ENCODE measurements at places on chromosomes 16 and 17. TPM values are rescaled to one million over a fixed set of nuclear protein-coding genes. Genes with fewer than 3 reads are reported as not detected.

Gene TP53TG3
- total RNA-seq = not detected

Gene CRYBA1
- total RNA-seq = not detected

Gene CPD
- 26.1 TPM for total RNA-seq

Gene HSPB9
- not detected for total RNA-seq

Gene CCL3
- total RNA-seq = not detected

Gene TMEM114
- total RNA-seq = not detected

Gene PIP4K2B
- total RNA-seq = 50.7 TPM

Gene LRRC75A
- 1.3 TPM for total RNA-seq

Gene KRTAP3-2
- total RNA-seq = not detected

Gene AOC3
- 1.1 TPM for total RNA-seq

Gene ATAD5
- total RNA-seq = 4.6 TPM

Gene HCFC1R1
- 176 TPM for total RNA-seq

Gene CCL14
- not detected for total RNA-seq

Gene PIK3R5
- 0.04 TPM for total RNA-seq

Gene TPSD1
- total RNA-seq = not detected

Gene ANKFY1
- total RNA-seq = 36.6 TPM

Gene NLRC3
- not detected for total RNA-seq

Gene CCL5
- total RNA-seq = 2.1 TPM

Gene ANKRD40CL
- not detected for total RNA-seq

Gene SPG7
- total RNA-seq = 78.5 TPM

Gene TMEM92
- 22.1 TPM for total RNA-seq

Gene RNF222
- not detected for total RNA-seq

Gene CD300E
- total RNA-seq = not detected

Gene KRT40
- total RNA-seq = not detected

Gene CD2BP2
- 68.0 TPM for total RNA-seq

Gene SLC13A2
- 0.16 TPM for total RNA-seq

Gene PTX4
- 0.14 TPM for total RNA-seq

Gene LITAFD
- total RNA-seq = not detected

Gene FAM83G
- 39.9 TPM for total RNA-seq

Gene CCDC200
- not detected for total RNA-seq

All from A549 treated with ZK216348 at 1 μM for 4 hours (cell line).